Brain (organoid and tissue), 16 donors: ENCODE measurements at places on chromosomes 3 and 15. TPM values are rescaled to one million over a fixed set of nuclear protein-coding genes. Genes with fewer than 3 reads are reported as not detected.

Gene MCTP2
- 1.5 TPM for polyA plus RNA-seq

Gene GDPGP1
- 0.76 TPM for polyA plus RNA-seq

Gene IQCF5
- polyA plus RNA-seq = not detected

Gene LYSMD2
- polyA plus RNA-seq = 20.4 TPM

Gene RAB27A
- polyA plus RNA-seq = 10.3 TPM

Gene ARL14
- not detected for polyA plus RNA-seq

Gene POMGNT2
- polyA plus RNA-seq = 38.5 TPM

Gene RAD51
- 24.7 TPM for polyA plus RNA-seq

Gene GFM1
- 23.4 TPM for polyA plus RNA-seq

Gene CCDC191
- polyA plus RNA-seq = 2.5 TPM

Gene LMAN1L
- not detected for polyA plus RNA-seq

Gene SPINK8
- 1.4 TPM for polyA plus RNA-seq

Gene NRG4
- 0.78 TPM for polyA plus RNA-seq

Gene GOLGA8T
- not detected for polyA plus RNA-seq

Gene ZNF80
- not detected for polyA plus RNA-seq

Gene LRRIQ4
- polyA plus RNA-seq = not detected

Gene ZNF662
- polyA plus RNA-seq = 1.4 TPM

Gene SEMA3G
- polyA plus RNA-seq = 5.0 TPM

Gene FBN1
- polyA plus RNA-seq = 5.1 TPM
